ENCODE measurements at places on chromosomes 7 and 10. TPM values are rescaled to one million over a fixed set of nuclear protein-coding genes. Genes with fewer than 3 reads are reported as not detected.

Gene TMEM176B
- total RNA-seq, result not detected

Gene ETV1
- 13.9 TPM for total RNA-seq

Gene IGFBP3
- total RNA-seq, result 5.5 TPM

Gene DIP2C
- total RNA-seq, result 13.9 TPM

Gene ANKRD61
- under 0.01 TPM for total RNA-seq

Gene FAM25C
- total RNA-seq, result not detected

Gene FKBP6
- not detected for total RNA-seq

Measured in dermis lymphatic vessel endothelial cell (primary cell).